ENCODE measurements at places on chromosomes 7 and 10.

DNA sequence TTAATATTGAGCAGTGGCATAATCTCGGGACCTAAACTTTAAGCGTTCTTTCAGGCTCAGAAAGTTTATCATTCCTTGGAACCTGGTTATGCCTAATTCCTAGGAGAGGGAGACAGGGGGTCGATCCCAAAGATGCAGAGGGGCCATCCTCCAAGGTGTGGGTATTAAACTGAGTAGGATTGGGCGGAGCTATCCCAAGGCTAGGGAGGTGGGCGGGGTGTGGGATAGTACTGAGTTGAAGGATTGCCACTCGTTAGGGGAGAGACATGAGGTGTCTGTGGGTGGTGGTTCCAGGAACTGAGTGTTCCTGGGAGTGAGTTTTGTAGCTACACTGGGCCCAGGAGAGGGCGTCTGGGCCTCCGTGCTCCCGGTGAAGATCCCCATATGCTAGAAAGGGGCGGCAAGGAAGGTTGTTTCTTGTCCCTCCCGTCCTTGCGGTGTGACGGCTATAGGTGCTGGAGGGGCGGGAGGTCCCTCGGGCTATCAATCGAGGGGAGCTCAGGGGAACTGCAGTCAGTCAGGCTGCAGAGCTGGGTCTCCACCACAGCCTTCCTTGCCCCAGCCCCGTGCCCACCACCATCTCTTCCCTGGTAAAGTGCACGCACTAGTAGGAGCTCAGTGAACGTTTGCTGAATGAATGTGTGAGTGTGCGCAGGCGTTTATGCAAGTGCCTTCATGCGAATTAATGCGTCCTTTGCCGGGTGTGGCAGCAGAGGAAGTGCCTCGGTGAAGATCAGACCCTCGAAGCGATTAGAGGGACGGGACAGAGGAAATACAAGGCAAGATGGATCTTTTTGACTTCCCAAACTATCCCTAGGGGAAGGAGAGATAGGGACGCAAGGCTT, 3.0 kb upstream of the HMX2 start:
- DNase-seq, result no peak

- DNase-seq, result no peak
Measured at GRCh38 chr10:3892440-3893425, 107.7 kb upstream of the KLF6 start.

DNA sequence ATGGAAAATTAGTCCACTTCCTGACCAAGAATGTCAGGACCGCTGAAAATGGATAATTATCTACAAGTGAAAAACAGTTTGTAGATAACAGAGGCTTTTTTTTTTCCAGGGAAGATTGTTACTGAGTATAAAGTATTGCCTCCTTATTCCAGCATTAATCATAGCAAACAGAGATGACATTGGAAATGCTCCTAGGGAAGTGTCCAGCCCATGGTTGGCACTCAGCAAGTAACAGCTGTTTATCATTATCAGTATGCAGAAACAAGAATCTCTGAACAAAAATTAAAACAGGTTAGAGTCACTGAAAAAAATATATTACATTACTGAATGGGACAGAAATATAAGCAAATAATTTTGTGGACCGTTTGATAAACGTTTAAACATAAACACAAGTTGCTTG, 14.6 kb downstream of the FGL2 start:
- no peak for DNase-seq

GRCh38 chr7:152451356-152451755, 15.6 kb upstream of the KMT2C start:
- no peak for DNase-seq

DNA sequence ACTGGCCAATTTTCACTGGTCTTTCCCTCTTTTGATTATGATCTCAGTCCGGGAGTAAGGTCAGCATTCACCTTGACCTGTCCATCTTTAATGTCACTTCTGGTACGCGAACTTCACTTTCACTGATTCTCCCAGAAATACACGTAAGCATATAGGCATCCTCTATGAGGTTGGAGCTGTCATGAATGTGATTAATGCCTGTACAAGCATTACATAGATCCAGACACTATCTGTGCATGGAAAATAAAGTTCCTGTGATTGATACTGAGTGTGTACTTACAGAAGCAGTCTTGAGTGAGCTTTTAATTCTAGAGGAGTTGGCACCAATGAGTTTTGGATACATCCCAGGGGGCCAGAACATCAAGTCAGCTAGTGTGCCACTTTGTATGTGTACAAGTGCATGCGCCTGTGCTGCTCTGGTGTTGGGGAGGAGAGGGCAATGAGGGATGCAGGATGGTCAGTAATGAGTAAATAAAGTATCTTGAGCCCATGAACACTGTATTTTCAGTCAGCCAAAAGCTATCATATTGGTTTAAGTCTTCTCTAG, 6.0 kb downstream of the PTPRZ1 start:
- DNase-seq, result no peak

GRCh38 chr7:89311886-89312285, 516.3 kb upstream of the TEX47 start:
- DNase-seq, result no peak

GRCh38 chr10:108411206-108411605, 1246.7 kb upstream of the SORCS1 start:
- no peak for DNase-seq

GRCh38 chr7:127838816-127839415, 186.9 kb downstream of the SND1 start:
- DNase-seq, result no peak

DNA sequence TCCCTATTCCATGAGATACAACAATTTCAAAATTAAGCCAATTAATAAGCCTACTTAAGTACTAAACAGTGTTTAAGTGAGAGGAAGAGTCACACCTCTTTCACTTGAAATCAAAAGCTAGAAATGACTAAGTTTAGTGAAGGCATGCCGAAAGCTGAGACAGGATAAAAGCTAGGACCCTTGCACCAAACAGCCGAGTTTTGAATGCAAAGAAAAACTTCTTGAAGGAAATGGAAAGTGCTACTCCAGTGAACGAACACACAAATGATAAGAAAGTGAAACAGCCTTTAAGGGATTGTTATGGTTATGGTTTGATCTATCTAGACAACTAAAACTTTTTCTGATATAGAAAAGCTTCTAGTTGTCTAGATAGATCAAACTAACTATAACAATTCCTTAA, 135.4 kb upstream of the KMT2E start:
- no peak for DNase-seq

- DNase-seq, result no peak
Measured at GRCh38 chr10:89153971-89154370, 53.1 kb downstream of the CH25H start.

DNA sequence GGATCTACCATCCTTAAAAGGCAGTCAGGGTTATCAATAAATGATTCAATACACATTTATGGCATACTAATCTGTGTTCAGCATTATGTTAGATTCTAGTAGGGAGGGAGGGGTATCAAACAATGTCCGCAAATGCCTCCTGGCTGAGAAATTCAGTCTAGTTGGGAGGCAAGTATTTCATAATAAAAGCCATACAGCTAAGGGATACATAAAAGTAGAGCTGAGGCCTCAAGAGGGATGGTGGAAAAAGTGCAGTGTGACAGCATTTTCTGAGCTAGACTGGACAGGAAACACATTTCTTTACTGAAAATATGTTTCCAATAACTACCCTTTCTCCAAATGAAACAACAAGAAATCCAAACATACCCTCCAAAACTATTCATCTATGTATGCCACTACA, 152.8 kb upstream of the LRRN3 start:
- no peak for DNase-seq

- DNase-seq, result no peak
Measured at GRCh38 chr7:113810080-113810744, 108.6 kb downstream of the PPP1R3A start.

DNA sequence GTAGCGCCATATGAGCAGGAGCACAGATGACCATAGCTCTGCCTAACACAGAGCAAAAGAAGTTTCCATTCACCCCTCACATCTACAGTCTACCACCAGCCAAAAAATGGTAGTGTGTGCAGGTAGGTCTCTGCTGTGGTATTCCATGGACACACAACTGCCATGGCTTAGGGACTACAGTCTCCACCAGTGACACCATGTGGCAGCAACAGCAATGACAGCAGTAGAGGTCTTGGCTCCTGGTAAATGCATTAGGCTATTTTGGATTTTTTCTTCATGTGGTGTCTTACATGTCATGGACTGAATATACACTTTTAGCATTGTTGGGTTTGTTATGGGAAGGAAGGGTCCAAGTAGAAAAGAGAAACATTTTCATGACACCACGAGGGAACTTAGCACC, 70.1 kb upstream of the CABCOCO1 start:
- no peak for DNase-seq

DNA sequence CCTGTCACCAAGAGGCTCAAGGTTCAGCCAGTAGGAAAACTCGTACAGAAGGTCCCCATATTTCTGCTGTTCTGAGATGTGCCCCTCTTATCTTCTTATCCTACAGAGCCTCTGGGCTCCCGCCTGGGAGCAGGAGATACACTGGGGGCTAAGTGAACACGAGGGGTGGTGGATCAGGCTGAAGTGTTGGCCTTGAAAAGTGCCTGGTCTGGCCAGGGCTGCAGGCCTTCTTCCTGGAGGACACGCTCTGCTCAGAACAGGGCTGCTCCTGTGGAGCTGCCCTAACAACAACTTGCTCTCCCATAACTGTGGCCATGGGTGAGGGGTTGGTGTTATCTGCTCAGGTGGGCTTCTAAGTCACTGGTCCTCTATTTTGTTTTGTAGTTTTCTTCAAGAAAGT, 33.7 kb downstream of the C10orf120 start:
- no peak for DNase-seq

GRCh38 chr10:124703778-124704427, 40.3 kb downstream of the FAM53B start:
- no peak for DNase-seq

DNA sequence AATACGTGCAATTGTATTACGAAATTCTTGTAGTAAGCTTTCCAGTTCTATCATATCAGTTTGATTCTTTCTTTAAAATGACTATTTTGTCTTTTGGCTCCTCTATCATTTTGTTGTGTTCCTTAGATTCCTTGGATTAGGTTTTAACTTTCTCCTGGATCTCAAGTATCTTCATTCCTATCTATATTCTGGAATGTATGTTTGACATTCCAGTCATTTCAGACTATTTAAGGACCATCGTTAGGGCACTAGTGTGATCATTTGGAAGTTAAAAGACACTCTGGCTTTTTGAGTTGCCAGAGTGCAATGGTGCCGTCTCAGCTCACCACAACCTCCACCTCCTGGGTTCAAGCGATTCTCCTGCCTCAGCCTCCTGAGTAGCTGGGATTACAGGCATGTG, 45.7 kb upstream of the SFTPD start:
- DNase-seq, result no peak

DNA sequence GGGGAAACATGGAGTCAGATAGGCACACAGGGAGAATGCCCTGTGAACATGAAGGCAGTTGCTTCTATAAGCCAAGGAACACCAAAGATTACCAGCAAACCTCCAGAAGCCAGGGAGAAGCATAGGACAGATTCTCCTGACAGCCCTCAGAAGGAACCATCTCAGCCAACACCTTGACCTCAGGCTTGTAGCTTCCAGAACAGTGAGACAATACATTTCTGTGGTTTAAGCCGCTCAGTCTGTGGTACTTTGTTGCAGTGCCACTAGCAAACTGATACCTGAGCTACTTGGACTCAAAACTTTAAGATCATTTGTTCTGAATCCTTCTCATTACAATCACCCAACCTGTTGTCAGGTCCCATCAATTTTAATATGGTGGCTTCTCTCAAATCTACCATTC, 31.2 kb downstream of the ABLIM1 start:
- DNase-seq, result no peak

DNA sequence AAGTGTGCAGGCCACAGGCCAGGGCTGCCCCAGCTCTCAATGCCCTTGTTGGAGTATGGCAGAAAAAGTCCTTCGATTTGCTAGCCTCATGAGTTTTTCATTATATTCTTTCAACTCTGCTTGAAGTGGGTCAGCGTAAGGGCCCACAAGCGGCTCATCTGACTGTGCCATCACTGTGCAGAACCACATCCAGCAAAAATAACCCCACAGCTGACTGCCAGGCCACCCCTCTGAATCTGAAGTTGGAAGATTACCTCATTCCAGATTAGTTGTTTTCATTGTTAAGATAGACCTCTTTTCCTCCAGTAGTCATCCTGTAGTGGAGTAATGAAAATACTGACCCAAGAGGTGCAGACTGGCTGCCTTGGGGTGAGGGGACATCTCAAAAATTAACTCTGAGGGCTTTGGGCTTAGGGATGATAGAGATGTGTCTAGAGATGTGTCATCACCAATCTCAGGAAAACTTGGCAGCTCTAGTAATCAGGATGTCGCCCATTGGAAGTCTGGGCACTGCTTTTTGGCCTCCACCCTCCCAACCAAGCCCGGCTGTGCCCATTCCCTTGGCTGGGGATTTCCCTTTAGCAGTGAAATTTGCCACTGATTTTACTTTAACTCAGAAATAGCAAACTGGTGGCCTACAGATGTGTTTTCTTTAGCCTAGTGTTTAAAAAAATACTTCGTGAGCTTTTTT, 164.3 kb downstream of the LCOR start:
- DNase-seq, result no peak

- no peak for DNase-seq
Measured at GRCh38 chr10:77741746-77742145, 104.1 kb upstream of the KCNMA1 start.

DNA sequence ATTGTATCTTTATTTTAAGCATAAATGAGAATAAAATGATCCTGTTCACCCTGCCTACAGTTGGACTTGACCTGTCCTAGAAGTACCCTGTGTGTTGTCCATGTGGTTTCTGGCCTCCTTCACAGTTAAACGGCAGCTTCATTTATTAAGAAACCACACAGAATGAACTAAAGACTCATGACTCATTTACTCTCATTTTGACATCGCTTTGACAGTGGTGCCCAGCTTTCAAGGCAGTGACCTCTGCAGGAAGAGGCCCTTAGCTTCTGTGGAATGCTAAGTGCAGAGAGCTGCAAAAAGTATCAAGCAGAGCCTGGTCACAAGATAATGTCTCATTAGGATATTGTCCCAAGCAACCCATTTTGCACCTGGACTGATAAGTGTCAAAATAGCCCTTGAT, 93.4 kb downstream of the AVL9 start:
- DNase-seq, result peak; percentile 34

GRCh38 chr7:1619152-1620079, 49.6 kb upstream of the PSMG3 start:
- DNase-seq, result no peak

- DNase-seq, result no peak
Measured at GRCh38 chr7:40175725-40176510, 41.1 kb downstream of the SUGCT start.

- DNase-seq, result no peak
Measured at GRCh38 chr10:127899766-127900387, 7.0 kb upstream of the PTPRE start.

DNA sequence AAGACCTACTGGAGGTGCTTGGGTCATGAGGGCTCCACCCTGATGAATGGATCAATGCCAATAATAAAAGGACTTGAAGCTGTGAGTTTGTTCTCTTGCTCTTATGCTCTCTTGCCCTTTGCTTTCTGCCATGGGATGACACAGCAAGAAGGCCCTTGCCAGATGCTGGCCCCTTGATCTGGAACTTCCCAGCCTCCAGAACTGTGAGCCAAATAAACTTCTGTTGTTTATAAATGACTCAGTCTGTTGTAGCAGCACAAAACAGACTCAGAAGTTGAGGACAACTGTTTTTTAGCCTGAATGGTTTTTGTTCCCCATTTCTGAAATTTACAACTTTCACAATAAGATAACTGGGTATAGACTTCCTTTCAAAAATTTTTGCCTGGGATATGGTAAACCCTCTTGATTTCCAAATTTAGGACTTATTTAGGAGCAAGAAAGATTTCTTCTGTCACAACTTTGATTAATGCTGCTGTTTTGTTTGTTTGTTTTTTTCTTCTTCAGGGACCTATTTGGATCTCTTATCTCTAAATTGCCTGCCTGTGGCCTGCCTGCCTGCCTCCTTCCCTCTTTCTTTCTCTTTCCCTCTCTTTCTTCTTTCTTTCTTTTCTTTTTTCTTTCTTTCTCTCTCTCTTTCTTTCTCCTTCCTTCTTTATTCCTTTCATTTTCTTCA, 12.1 kb downstream of the ENTPD1 start:
- no peak for DNase-seq

Measured in HS-27A (cell line).